Endothelial cell (in vitro differentiated cells): ENCODE measurements at places on chromosomes 1 and 21. TPM values are rescaled to one million over a fixed set of nuclear protein-coding genes. Genes with fewer than 3 reads are reported as not detected.
A peak's percentile ranks its signal among the peaks of the same experiment; 100 is the strongest.

TSTD1 gene
- 14.2 TPM for total RNA-seq

GRCh38 chr1:201085902-201086735 is 26.1 kb downstream of the CACNA1S start:
- no peak overlapping the region for H3K4me3 ChIP-seq
- H3K4me1 ChIP-seq: peaks cover 34% of the 10 kb centered on the region
- H3K27ac ChIP-seq: no peak overlapping the region
- peaks cover 3% of the 10 kb centered on the region for H3K27me3 ChIP-seq
- DNase-seq: peak; percentile 55

- peaks cover 2% of the 10 kb centered on the region for H3K27me3 ChIP-seq
- H3K27ac ChIP-seq: no peak overlapping the region
- no peak for DNase-seq
- H3K36me3 ChIP-seq: peaks cover 14% of the 10 kb centered on the region
Observed at GRCh38 chr1:150997949-150998348, 8.8 kb downstream of the MINDY1 start.

GRCh38 chr21:31310750-31311149 is 33.3 kb downstream of the TIAM1 start:
- no peak overlapping the region for H3K4me3 ChIP-seq
- H3K27ac ChIP-seq: no peak overlapping the region
- H3K36me3 ChIP-seq: peaks cover 11% of the 10 kb centered on the region
- DNase-seq: no peak
- peaks cover 9% of the 10 kb centered on the region for H3K4me1 ChIP-seq

DNA sequence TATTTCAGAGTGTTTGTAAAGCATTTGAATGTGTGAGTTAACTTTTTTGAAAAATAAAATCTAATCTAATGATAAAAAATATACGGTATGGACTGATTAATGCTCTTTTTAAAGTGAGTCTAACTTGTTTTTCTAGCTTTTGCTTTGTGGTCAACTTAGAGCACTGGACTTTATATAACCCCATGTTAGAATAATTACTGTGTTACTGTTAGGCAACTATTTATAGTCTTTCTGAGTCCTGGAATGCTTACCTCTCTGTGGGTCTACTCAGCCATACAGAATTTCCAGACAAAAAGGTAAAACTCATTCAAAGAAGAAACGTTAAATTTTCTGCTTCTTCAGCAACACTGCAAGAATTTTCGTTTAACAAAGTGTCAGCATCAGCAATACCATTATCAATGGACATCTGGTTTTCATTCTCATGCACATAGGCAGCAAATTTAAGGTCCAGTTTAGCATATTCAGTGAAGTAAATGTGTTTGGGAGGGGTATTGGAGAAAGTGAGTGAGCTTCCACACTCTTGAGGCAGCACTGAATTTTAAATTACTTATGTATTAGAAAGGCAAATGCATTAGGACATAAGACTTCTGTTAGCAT is 664.7 kb upstream of the NEGR1 start:
- H3K36me3 ChIP-seq: no peaks in the 10 kb centered on the region
- DNase-seq: no peak
- H3K27ac ChIP-seq: no peak overlapping the region
- peaks cover 3% of the 10 kb centered on the region for H3K4me1 ChIP-seq
- no peaks in the 10 kb centered on the region for H3K27me3 ChIP-seq
- no peak overlapping the region for H3K4me3 ChIP-seq

C1orf116 gene
- total RNA-seq: 0.08 TPM

DNA sequence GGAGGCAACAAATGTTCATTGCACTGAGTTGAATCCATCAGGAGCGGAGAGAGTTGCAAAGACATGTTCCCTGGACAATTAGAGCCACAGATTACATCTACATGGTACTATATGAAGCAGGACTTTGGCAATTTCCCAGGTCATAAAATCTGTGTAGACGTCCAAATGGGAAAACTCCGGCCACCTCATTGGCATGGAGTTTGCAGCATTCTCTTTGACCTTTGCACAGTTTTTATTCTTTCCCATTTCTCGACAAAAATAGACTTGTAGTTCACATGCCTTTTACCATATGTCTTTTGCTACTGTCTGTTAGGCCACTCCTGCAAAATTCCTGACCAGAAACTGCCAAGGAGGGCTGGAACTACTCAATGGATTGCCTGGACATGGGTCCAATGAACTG is 48.2 kb downstream of the UBE2T start:
- DNase-seq: no peak
- no peaks in the 10 kb centered on the region for H3K27me3 ChIP-seq
- no peaks in the 10 kb centered on the region for H3K36me3 ChIP-seq

HAO2 gene
- total RNA-seq: not detected

DNA sequence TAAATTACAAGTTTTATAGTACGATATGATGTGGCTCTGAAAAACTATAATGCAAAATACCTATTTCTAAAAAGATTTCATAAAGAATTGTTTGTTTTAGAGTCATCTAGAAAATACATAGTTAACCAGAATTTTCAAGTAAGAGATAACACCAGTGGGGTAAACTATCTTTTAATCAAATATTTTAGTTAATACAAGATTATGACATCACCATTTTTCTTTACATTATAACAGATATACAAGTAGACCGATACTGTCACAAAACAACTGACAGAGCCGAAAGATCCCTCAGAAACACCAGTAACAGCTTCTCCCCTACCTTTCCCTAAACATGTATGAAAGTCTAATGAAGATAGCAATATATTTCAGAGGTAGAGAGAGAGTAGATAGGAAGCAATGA is 54.2 kb downstream of the EPS15 start:
- no peak overlapping the region for H3K27ac ChIP-seq
- H3K4me3 ChIP-seq: no peak overlapping the region
- peaks cover 9% of the 10 kb centered on the region for H3K36me3 ChIP-seq
- no peaks in the 10 kb centered on the region for H3K27me3 ChIP-seq

OR6N1 gene
- total RNA-seq: not detected

CFAP74 gene
- total RNA-seq: not detected

DNA sequence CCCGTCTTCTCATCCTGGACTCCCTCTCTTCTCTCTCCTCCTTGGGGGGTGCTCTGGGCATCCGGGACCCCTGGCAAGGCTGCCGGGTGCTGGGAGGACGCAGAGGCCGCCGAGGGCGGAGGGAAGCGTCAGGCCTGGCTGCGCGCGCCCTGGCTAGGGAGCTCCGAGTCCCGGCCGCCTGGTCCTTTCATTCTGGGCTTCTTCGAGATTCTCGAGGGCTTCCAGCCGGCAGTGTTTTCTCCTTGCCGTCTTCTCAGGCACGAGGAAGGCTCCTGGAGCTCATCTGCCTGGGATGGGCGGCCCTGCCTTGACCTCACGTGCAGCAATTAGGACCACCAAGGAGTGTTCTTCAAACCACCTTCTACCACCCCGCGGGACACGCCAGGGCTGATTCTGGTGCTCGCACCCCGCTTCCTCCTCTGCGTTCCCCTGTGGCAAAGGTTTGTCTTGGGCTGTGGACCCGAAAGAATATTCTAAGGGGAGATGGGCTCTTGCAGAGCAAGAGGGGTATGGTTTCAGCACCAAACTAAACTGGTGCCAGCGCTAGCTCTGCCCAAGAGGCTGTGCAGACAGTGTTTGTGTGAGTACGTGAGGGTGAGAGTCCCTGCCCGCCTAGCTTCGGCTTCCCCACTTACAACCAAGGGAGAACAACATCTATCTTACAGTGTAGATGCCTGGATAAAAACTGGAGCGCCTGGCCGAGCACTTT is 36.5 kb downstream of the PIK3CD start:
- peaks cover 10% of the 10 kb centered on the region for H3K36me3 ChIP-seq
- H3K27me3 ChIP-seq: no peaks in the 10 kb centered on the region
- peak; percentile 47 for DNase-seq
- no peak overlapping the region for H3K27ac ChIP-seq

DNA sequence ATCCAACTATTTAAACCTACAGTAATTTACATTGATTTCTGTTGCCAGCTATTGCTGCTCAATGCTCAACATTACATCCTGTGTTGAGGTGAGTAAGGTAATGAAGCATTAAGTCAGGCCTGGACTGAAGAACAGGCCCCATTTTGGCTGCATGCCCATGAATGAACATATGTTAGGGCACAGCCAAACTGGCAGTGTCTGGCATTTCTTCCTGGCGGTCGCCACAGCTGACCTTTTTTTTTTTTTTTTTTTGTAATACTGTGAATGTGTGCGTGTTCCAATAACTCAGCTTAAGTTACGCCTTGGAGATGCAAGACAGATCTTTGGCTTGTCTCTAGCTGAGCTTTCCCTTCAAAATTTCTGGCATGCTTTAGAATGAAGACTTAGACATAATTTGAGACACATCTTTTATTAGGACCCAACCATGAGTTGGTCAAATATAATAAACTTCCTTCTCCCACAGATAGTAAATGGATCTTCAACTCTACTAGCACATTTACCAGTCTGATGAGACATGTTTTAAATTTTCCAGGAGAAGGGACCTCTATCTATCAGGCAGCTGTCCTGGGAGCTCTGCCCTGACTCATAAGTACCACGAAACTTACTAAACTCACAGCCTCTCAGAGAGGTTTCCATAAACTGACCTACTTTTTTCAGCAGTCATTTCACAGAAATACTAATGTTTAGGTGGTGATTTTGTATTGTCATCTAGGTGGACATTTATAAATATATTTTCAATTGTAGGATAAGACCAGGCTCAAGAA is 341.1 kb upstream of the RUNX1 start:
- no peaks in the 10 kb centered on the region for H3K27me3 ChIP-seq
- no peak overlapping the region for H3K27ac ChIP-seq
- no peaks in the 10 kb centered on the region for H3K4me1 ChIP-seq
- H3K4me3 ChIP-seq: no peak overlapping the region
- no peak for DNase-seq
- H3K36me3 ChIP-seq: no peaks in the 10 kb centered on the region

AUNIP gene
- 3.3 TPM for total RNA-seq

DNA sequence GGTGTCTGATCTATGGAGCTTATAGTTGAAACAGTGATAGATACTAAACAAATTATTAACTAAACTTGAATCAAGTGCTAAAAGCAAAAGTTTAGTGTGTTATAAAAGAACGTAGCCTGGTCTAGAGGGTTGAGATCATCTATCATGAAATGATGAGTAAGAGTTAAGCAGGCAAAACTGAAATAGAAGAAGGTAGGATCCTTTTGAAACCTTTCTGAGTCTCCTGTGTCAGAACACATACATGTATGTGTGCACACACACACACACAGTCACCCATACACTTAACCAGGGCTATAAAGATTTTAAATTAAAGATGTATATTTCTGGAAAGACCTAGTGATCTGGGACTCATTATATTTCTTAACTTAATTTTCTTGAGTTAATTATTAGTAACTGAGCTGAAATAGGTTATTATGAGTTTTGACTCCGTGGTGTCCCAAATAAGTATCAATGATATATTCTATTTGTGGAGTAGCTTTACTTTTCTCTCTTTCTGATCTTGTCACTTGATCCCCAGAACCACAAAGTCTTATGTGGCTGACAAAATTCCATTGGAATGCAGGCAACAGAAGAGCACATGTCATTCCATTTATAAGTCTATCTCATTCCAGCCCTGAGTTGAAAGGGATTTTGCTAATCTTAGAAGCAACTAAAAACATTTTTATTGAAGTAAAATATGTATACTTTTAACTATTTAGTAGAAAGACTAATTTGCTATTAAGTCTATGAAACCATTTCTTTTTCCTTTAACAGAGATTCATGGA is 70.7 kb downstream of the PRRX1 start:
- H3K27ac ChIP-seq: no peak overlapping the region
- no peak for DNase-seq
- no peak overlapping the region for H3K4me3 ChIP-seq
- H3K27me3 ChIP-seq: peaks cover 4% of the 10 kb centered on the region
- H3K4me1 ChIP-seq: no peaks in the 10 kb centered on the region

DNA sequence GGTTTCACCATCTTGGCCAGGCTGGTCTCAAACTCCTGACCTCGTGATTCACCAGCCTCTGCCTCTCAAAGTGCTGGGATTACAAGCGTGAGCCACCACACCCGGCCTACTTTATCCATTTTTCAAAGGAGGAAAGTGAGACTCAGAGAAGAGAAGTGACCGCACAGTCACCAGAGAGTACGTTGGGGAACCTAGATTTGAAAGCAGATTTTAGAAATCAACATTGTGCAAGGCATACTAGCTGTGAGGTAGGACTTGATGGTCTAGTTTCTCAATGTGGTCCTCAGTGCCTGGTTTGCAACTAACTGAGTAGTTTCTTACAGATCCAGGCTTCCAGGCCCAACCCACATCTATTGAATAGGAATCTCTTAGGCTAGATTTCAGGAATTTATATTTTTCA is 1.7 kb upstream of the PRCC start:
- H3K36me3 ChIP-seq: peaks cover 2% of the 10 kb centered on the region
- no peak overlapping the region for H3K27ac ChIP-seq
- DNase-seq: no peak
- no peak overlapping the region for H3K4me3 ChIP-seq

DNA sequence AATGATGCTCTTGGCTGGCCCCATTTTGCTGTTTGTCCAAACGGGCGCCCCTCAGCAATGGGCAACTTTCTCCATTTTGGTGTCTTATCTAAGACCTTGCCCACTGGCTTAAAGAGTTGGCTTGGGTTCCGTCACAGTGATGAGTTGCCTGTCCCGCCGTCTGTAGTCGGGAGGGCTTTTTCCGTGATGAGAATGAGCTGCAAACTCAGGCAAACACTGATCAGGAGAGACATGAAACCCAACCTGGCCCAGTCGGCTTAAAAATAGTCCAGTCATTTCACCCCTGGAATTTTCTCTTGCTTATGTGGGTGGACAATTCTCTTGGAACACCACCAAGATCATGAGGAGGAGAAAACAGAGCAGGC is 79.3 kb downstream of the ST6GALNAC3 start:
- H3K4me3 ChIP-seq: no peak overlapping the region
- no peaks in the 10 kb centered on the region for H3K27me3 ChIP-seq
- DNase-seq: no peak
- H3K27ac ChIP-seq: no peak overlapping the region
- H3K36me3 ChIP-seq: no peaks in the 10 kb centered on the region

DNA sequence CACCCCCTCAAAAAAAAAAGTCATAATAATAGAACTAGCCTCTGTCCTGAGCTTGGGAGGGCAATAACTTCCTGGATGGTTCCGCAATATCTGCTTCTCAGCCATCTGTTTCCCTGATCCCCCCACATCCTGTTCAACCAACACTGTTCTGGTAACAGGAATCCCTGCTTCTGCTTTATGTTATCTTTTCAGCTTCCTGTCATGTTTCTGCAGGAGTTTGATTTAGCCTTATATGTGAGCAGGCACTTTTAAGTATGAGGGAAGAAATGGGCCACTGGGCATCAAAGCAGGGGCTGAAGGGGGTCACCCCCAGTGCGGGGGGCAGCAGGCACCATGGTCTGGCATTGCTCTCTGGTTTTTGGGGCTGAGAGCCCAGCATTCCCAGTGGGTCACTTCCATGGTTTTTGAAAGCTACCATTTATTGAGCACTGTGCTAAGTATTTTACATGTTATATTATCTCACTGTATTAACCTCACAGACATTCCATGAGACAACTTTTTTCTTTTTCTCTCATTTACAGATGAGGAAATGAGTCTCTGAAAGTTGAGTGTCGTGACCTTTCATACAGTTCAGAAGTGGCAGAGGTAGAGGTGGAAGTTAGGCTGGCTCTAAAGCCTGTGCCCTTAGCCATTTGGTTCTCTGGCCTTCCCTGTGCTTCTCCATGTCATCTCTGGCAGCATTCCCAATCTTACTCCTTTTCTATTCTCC is 61.9 kb downstream of the DNTTIP2 start:
- H3K27me3 ChIP-seq: peaks cover 3% of the 10 kb centered on the region
- DNase-seq: peak; percentile 35
- peak overlapping the region; percentile 97 for H3K27ac ChIP-seq
- H3K4me1 ChIP-seq: peaks cover 46% of the 10 kb centered on the region
- H3K4me3 ChIP-seq: peak overlapping the region; percentile 66

GRCh38 chr1:63274371-63274770 is 48.0 kb upstream of the FOXD3 start:
- H3K4me1 ChIP-seq: no peaks in the 10 kb centered on the region
- DNase-seq: no peak
- H3K27ac ChIP-seq: no peak overlapping the region
